ENCODE measurements at places on chromosomes 5 and 9. TPM values are rescaled to one million over a fixed set of nuclear protein-coding genes. Genes with fewer than 3 reads are reported as not detected.

GRCh38 chr9:120531683-120532300 lies 48.2 kb downstream of the CDK5RAP2 start:
- peak; percentile 35 for DNase-seq

DNA sequence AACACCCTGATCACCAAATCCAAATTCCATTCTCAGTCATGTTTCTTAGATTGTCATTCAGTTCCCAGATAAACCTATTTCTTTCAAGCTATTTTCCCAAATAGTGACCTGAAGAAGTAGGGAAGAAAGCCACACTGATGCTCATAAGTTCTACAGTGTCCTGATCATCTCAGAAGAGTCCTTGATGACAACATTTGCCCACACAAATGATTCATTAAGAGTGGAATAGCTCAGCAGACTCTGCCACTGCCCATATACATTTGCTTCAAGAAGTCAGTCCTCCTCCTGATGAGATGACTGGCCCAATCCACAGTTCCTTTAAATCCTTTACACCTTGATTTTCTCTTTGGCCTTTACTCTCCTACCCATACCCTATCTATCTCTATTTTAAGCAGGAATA lies 283.7 kb upstream of the NR4A3 start:
- DNase-seq, result no peak

The CER1 gene
- total RNA-seq, result not detected

DNA sequence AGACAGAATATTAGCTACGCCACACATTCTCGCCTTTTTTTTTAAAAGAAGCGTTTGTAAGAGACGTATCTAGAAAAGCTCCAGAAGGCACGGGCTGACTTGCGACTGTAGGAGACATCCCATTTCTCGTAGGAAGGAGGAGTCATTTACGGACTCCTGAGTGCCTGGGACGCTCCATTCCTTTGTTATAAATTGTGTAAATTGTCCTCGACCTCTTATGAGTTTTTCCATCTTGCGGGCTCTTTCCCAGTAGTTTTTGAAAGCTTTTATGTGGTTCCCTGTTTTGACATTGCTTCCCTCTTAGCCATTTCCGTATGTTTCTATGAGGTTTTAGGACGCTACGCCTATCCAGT lies 1.0 kb downstream of the RABL6 start:
- peak; percentile 61 for DNase-seq

- peak; percentile 42 for DNase-seq
Observed at GRCh38 chr9:88234114-88234513, 95.8 kb upstream of the SPATA31C2 start.

GRCh38 chr9:93649610-93650261 lies 73.4 kb downstream of the PHF2 start:
- no peak for DNase-seq

Measured in fibroblast of villous mesenchyme (primary cell).